IPS DF 6.9 (cell line): ENCODE measurements at places on chromosomes 11 and 22.

- no peak for DNase-seq
Observed at GRCh38 chr11:134840945-134841344, 428.9 kb upstream of the B3GAT1 start.

DNA sequence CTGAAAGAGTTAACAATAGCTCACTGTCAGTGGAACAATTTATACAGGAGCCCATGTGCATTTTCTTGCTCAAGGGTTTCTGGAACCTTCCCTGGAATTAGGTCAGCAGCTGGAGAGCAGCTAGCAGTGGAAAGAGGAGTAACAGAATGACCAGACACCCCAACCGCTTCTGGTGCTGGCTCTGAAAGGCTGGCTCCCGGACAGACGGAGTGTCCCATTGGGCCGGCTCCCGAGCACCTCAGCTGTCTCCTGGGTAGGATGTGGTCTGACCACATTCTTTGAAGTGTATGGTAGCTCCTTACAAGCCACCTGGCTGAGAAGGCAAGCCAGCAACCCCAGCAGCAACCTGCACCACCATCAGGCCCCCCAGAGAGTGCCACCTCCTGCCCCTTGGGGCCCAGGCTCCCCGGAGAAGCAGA is 44.7 kb downstream of the ABTB2 start:
- no peak for DNase-seq

GRCh38 chr11:119676461-119677020 is 52.5 kb downstream of the NECTIN1 start:
- no peak for DNase-seq

GRCh38 chr11:10728789-10729472 is 22.1 kb upstream of the CTR9 start:
- peak; percentile 67 for DNase-seq

GRCh38 chr11:17931595-17931994 is 81.3 kb downstream of the SERGEF start:
- DNase-seq = no peak
